Activated T-cell treated with anti-CD3 and anti-CD28 coated beads for 48 hours (primary cell): ENCODE measurements at places on chromosomes 2 and 18.

DNA sequence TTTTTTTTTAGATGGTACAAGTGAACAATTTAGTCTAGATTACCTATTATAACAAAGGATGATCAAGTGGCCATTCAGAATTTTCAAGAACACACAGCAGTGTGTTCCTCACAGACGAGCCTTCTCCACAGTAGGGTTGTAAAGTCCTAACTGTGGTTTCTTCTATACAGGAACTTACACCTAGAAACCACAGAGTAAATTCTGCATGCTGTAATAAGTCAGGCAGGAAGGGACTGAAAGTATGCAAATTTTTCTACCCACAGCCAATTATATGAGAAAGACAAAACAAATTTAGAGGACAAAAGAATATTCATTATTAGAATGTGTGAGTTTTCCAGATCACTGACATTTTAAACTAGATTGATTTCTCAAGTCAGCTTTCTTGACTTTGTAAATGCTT lies 99.5 kb downstream of the RBMS1 start:
- no peak for DNase-seq

DNA sequence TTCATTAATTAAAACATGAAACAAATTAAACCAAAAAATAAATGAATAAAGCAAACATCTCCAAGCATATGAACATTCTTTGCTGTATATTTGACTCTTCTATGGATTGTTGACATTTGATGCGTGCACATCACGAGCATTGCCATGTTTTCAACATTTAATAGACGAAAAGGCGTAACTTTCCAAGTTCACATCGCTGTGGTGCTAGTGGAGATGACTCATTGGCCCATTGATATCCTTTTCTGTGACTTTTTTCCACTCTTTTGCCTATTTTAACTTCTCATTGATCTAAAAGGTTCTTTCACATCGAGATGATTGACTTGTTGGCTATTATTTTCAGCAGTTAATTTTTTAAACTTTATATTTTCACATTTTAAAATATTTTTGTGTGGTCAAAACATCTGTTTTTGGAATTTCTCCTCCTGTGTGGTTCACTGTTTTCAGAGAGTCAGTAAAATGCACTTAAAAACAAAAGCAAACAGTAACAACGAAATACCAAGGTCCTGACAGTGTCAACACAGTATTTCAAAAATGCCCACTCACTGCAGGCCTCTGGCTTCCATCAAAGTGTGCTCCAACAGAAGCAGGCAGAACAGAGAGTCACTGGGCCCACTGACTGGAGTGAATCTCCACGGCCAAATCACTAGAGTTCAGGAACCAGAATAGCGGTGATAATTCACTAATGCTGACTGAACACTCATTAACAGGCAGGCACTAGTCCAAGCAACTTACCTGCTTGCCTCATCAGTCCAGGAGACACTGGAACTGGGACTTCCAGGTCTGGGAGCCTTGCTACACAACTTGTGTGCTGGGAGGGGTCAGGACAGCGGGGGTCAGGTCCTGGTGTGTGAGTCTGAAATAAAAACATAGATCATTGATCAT lies 372.2 kb upstream of the SMIM21 start:
- no peak for DNase-seq

- DNase-seq, result no peak
These were observed 575 bp downstream of the TMEM150A start for GRCh38 chr2:85601771-85602475.

DNA sequence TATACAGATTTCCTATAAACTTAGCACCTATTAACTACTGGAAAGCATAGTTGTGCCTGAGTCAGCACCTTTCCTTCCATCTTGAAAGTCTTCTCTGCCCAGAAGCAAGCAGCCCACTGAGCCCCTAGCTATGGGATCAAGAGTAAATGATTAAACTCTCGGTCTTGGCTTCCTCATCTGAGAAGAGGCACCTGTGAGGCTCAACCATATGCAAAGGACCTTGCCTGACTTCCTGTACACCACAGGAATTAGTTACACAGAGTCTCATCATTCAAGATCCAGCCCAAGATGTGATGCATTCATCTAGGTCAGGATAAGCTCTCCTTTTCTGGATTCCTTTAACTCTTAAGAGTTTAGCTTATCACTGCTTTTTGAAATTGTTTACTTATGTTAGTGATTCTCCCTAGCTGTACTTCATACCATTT lies 96.0 kb downstream of the CDH2 start:
- DNase-seq, result no peak

DNA sequence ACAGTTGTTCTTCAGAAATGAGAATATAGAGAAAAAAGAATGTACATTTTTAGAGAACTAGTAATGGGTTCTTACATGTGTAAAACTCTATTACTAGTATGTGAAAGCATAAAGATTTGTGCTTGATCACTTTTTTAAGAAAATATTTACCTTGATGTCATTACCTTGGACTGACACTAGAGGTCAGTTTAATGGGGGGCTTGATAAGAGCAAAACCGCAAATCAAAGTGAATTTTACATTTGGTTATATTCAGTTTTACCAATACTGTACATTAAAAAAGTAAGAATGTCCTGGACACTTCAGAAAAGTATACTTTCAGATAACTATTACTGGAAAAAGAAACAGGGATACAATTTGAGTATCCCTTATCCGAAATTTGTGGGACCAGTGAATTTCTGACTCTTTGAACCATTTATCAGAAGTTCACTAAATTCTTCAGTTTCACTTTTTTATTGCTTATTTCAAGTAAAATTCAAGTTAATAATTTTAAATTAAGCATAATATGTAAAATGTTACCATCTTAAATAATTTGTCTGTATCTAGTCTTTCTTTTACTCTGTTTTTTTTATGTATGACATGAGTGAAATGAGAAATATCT lies 1149.5 kb downstream of the DSC3 start:
- DNase-seq, result no peak

DNA sequence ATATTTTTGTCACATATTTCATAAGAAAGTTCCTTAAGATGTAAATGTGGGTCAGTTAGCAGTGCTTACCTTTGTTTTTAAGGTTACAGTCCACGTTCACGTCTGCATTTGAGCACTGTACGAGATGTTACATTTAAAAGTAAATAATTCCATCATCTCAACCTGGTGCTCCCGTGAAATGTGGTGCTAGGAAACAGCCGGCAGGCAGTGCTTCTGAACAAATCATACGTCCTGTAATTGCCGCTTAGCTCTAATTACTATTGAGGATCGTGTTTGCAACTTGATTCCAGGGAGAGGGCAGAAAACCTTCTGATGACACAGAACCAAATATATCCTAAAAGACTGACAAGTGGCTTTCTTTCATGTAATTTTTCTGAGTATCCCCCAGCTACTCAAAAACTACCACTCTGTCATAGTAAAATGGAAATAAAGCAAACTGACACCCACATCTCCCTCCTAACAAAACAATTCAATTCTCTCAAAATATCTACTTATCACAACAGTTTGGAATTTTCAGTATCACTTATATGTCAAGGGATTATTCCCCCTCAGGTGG lies 297.8 kb upstream of the SESTD1 start:
- DNase-seq, result no peak

- DNase-seq, result no peak
These were observed 54.7 kb upstream of the B3GNT2 start for GRCh38 chr2:62141142-62141740.

- DNase-seq, result no peak
These were observed 67.6 kb downstream of the OLA1 start for GRCh38 chr2:174180726-174181236.

DNA sequence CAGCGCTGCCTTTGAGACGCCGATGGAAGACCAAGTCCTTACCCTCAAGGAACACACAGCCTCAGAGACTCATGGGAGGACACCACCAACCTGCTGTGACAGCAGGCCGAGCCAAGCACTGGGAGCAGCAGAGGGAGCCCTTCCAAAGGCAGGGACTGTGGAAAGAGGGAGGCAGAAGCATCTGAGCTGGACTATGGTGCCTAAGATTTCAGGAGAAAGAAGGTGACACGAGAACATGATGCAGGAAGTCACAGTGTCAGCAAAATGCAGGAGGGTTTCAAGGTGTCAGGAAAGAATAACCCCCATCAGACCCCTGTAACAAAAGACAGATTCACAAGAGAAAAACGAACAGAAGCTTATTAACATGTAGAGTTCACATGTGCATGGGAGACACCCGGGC lies 24.2 kb upstream of the COX7A2L start:
- no peak for DNase-seq
